ENCODE measurements at places on chromosomes 3 and 15. TPM values are rescaled to one million over a fixed set of nuclear protein-coding genes. Genes with fewer than 3 reads are reported as not detected.

DNA sequence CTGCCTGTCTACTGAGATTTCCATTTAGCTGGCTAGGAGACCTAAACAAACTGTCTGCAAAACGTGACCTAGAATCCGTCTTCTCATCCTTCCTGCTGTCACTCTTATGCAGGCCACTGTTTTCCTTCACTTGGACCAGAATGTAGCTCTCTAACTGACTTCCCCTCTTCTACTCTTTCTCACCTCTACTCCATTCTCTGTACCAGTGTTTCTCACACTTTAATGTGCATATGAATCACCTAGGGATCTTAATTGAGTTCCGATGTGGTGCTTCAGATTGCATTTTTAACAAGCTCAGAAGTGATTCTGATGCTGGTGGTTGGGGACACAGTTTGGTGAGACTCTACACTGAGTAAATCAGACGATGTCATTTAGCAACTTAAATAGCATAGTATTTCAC is 1.6 kb upstream of the GBE1 start:
- no peaks in the 10 kb centered on the region for H3K27me3 ChIP-seq
- peak overlapping the region; percentile 75 for H3K27ac ChIP-seq
- no peak overlapping the region for H3K4me3 ChIP-seq
- H3K4me1 ChIP-seq = peaks cover 7% of the 10 kb centered on the region
- H3K36me3 ChIP-seq = no peaks in the 10 kb centered on the region
- no peak for DNase-seq

GRCh38 chr3:52493232-52494017 is 1.7 kb upstream of the STAB1 start:
- H3K36me3 ChIP-seq = peaks cover 34% of the 10 kb centered on the region
- DNase-seq = no peak
- H3K4me1 ChIP-seq = peaks cover 10% of the 10 kb centered on the region
- H3K4me3 ChIP-seq = no peak overlapping the region

DNA sequence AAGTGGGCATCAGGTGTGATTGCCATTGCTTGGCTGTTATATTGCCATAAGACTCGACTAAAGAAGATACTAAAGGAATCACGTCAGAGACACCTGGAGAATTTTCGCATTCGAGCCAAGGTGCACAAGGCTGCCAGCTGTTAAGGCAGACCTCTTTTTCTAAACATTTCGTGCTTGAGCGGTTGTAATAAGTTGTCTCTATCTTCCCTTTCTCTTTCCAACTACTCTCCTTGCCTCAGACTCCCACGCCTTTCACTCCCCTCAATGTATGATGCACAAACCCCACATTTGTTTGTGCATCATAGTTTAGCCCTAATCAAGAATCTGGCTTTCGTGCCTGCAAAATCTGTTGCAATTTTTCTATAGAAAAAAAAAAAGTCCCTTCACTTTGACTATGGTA is 118.0 kb downstream of the IQCH start:
- H3K27ac ChIP-seq = no peak overlapping the region
- H3K36me3 ChIP-seq = no peaks in the 10 kb centered on the region

DNA sequence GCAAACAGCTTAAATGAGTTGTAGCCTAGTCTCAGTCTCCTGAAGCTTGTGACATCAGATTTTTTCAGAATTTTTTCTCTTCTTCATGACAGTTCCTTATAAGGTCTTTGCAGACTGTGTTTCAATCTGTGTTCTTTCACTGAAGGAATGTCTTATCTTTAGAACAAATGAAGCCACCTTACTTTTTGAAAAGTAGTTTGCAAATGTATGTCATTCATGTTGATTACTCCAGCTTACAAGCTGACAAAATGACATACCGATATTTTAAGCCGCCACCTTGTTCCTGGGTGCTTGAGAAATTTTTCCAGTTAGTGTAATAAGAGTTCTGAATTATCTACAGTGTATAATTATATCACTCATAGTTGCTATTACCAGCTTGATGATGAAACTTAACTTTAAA is 57.0 kb downstream of the ASTE1 start:
- no peak for DNase-seq
- H3K36me3 ChIP-seq = peaks cover 17% of the 10 kb centered on the region
- H3K4me3 ChIP-seq = no peak overlapping the region
- no peak overlapping the region for H3K27ac ChIP-seq
- no peaks in the 10 kb centered on the region for H3K4me1 ChIP-seq
- no peaks in the 10 kb centered on the region for H3K27me3 ChIP-seq

GRCh38 chr3:197524128-197524527 is 31.6 kb downstream of the BDH1 start:
- peaks cover 13% of the 10 kb centered on the region for H3K4me1 ChIP-seq
- H3K36me3 ChIP-seq = peaks cover 3% of the 10 kb centered on the region

DNA sequence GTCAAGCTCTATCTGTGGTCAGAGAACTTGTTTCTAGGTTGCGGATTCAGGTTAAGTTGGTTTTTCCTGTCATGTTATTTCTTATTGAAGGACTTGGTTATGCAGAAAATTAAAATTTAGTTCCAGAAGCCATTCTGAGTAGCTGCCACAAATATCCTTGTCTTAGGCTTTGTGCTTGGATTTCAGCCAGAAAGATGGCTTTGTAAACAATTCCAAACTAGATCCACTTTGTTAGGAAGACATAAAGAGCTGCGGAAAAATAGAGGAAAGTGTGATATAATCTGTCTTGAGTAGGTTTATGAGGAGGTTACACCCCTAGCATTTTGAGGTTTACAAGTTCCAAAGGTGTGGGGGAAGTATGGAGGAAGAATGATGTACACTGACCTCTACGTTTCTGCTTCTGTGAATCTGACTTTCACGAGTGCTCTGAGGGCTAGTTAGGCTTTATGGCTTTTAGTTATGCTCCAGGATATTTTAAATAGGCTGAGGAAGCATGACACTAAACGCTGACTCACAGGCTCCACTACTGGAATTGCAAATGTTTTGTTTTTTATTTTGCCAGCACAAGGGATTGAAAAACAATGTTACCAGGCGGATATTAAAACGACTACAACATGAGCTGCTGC is 46.3 kb upstream of the UTS2B start:
- H3K27ac ChIP-seq = no peak overlapping the region
- peak; percentile 76 for DNase-seq
- H3K4me1 ChIP-seq = no peaks in the 10 kb centered on the region
- no peak overlapping the region for H3K4me3 ChIP-seq
- H3K36me3 ChIP-seq = peaks cover 23% of the 10 kb centered on the region

- no peak overlapping the region for H3K4me3 ChIP-seq
- H3K27ac ChIP-seq = no peak overlapping the region
- no peaks in the 10 kb centered on the region for H3K4me1 ChIP-seq
- H3K36me3 ChIP-seq = no peaks in the 10 kb centered on the region
- no peaks in the 10 kb centered on the region for H3K27me3 ChIP-seq
Observed at GRCh38 chr3:137409584-137409983, 354.5 kb upstream of the SOX14 start.

The UCN2 gene
- total RNA-seq = not detected

DNA sequence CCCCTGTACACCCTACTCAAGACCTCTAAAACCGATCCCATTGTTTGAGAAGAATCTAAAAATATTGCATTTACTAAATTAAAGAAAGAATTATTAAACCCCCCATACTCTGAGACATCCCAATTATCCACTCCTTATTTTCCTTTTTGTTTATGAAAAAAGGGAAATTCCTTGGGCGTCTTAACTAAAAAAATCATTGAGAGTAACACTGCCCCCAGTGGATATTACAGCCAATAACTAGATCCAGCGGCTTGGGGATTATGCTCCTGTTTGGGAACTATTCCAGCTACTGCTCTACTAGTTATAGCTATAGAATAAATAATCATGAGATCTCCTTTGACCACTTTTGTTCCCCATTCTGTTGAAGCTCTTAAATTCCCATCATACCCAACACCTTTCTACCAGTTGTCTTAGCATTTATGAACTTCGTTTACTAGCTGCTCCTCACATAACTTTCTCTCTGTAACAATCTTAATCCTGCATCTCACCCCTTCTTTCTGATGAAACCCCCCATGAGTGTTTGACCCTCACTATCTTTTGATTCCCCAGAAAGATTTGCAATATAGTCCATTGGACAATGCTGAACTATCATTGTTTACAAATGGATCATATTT is 12.7 kb upstream of the CFAP91 start:
- DNase-seq = peak; percentile 41
- no peaks in the 10 kb centered on the region for H3K27me3 ChIP-seq
- no peaks in the 10 kb centered on the region for H3K36me3 ChIP-seq
- no peak overlapping the region for H3K27ac ChIP-seq
- no peaks in the 10 kb centered on the region for H3K4me1 ChIP-seq

- DNase-seq = no peak
- no peaks in the 10 kb centered on the region for H3K36me3 ChIP-seq
Observed at GRCh38 chr3:8651418-8652323, 7.1 kb upstream of the SSUH2 start.

- no peaks in the 10 kb centered on the region for H3K36me3 ChIP-seq
- peaks cover 12% of the 10 kb centered on the region for H3K27me3 ChIP-seq
- H3K4me3 ChIP-seq = no peak overlapping the region
- H3K27ac ChIP-seq = no peak overlapping the region
- H3K4me1 ChIP-seq = no peaks in the 10 kb centered on the region
Observed at GRCh38 chr15:26972636-26973035, 1.7 kb downstream of the GABRG3 start.

DNA sequence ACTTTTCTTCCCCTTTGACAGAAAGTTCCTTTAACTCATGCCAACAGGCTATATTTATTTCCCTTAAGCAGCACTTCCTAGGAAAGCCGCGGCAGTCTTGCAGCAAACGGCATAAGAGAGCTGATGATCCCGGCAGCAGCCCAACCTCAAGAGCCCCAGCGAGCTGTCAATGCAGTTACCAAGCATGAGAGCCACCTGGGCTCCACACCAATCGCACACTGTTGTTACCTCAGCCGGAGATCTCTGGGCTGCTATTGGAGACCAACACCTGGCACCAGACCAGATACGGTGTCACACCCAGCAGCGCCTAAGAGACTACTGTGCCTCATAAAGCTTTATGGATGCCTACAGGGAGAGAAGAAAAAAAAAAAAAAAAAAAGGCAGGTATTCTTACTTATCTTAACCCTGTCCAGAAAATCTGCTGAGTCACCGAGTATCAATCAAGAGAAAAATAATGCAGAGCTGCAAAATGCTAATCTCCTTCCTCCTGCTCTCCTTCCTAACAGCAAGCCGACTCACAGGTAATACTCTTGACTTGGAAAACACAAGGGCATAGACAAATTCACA is 11.7 kb downstream of the ABCC5 start:
- no peaks in the 10 kb centered on the region for H3K27me3 ChIP-seq
- H3K27ac ChIP-seq = no peak overlapping the region
- no peaks in the 10 kb centered on the region for H3K4me1 ChIP-seq

The B3GNT5 gene
- total RNA-seq = 28.1 TPM

Data from lung (tissue), 17 donors.